Hepatic stellate cell (primary cell): ENCODE measurements at places on chromosomes 7 and 10.

- DNase-seq = no peak
Measured at GRCh38 chr10:42553064-42553407, 85.3 kb downstream of the ZNF33B start.

DNA sequence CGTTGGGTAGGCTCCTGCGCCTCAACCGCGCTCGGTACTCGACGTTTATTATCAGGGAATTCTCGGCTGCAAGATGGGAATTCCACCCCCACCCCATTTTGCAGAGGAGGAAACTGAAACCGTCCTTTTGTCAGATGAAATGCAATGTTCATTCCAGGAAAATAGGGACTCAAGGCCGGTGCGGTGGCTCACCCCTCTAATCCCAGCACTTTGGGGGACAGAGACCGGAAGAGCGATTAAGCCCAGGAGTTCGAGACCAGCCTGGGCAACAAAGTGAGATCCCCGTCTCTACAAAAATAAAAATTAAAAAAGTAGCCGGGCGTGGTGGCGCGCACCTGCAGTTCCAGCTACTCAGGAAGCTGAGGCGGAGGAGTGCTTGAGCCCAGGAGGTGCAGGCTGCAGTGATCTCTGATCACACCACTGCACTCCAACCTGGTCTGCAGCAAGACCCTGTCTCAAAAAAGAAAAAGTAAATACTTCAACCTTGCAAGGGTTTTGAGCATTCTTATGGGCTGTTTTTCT, 720 bp upstream of the RFC2 start:
- no peak for DNase-seq

DNA sequence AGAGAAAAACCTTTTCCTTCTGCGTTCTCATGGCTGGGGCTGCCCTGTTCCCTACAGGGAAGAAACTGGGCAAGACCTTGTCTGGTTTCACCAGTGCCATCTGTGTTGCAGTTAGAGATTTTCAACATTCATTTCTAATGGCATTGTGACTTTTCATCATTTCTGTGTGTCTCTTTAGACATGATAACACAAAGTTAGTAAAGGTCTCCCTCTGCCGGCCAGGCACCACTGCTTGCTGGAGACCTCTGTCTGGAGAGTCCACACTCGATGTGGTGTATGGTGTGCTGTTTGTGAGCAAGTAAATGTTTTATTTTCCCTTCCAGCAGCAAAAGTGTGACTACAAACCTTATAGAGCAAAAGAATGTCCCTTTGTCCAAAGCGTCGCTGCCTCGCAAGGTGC, 213.5 kb downstream of the PAXIP1 start:
- DNase-seq = no peak

- peak; percentile 57 for DNase-seq
Measured at GRCh38 chr10:100670828-100671479, 74.4 kb upstream of the PAX2 start.

- no peak for DNase-seq
Measured at GRCh38 chr7:2997014-2997413, 46.7 kb downstream of the CARD11 start.

GRCh38 chr10:84727398-84727797, 399.0 kb downstream of the CCSER2 start:
- no peak for DNase-seq

DNA sequence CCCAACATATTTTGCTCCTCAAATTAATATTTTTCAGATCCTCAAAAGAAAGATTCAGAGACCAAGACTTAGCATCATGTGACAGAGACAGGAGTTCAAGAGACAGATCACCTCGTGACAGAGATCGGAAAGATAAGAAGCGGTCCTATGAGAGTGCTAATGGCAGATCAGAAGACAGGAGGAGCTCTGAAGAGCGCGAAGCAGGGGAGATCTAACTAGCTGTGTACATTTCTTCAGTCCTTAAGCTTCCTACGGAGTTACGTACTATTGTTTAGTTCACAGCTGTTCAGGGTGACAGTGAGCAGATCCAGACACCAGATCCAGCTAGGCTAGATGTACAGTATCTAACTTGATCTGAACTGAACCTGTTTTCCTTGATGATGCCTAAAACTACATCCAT, 61.3 kb downstream of the KLRG2 start:
- no peak for DNase-seq

DNA sequence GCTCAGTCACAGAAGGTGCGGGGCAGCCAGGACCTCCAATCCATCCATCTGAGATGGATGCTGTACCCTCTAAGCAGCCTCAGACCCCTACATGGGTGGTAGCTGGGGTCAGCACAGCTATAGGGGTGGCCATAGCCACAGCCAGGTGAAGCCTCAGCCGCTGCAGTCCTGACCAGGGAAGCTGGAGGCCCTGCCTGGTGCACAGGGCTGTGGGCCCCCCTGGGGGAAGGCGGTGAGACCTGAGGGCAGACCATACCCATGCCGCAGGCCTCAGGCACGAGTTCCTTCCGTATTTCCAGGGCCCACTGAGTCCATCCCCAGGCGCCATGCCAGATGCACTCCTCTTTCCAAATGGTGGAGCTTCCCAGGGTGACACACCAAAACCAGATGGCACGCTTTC, 96.6 kb upstream of the KDM7A start:
- no peak for DNase-seq

GRCh38 chr10:63217120-63217605, 84.0 kb downstream of the NRBF2 start:
- DNase-seq = no peak

- peak; percentile 87 for DNase-seq
Measured at GRCh38 chr10:113087165-113088029, 137.3 kb downstream of the TCF7L2 start.

- DNase-seq = no peak
Measured at GRCh38 chr10:97684866-97685394, 2.1 kb downstream of the AVPI1 start.

GRCh38 chr7:33673029-33673700, 232.2 kb upstream of the BMPER start:
- no peak for DNase-seq

DNA sequence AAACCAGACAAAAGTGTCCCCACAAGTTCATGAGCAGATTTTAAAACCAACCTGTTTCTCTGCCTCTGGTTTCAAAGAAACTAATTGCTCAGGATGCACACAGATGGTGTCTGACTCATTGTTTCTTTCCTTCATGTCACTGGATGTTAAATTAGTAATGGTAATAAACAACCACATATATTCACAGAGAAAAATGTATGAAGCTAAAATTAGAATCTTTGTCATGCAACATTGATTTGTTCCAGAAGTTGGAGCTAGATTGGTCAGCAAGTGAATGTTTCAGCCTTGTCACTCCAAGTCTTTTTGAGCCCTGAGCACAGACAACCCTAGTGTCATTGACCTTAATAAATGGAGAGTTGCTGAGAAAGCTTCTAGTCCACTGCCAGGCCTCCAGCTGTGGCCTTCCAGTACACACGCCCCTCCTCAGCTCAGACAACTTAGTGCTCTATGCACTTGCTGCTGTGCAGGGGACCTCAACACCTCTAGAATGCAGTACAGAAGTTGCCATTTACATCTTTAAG, 175.9 kb downstream of the CCDC71L start:
- DNase-seq = peak; percentile 23

- DNase-seq = no peak
Measured at GRCh38 chr7:16986755-16987154, 105.0 kb upstream of the AGR3 start.
